ENCODE measurements at places on chromosomes 2 and 18.
A peak's percentile ranks its signal among the peaks of the same experiment; 100 is the strongest.

GRCh38 chr2:8684878-8685696 is 3.2 kb downstream of the ID2 start:
- DNase-seq, result no peak
- peaks cover 26% of the 10 kb centered on the region for H3K36me3 ChIP-seq
- peak overlapping the region; percentile 98 for H3K4me3 ChIP-seq
- peak overlapping the region; percentile 84 for H3K27ac ChIP-seq

DNA sequence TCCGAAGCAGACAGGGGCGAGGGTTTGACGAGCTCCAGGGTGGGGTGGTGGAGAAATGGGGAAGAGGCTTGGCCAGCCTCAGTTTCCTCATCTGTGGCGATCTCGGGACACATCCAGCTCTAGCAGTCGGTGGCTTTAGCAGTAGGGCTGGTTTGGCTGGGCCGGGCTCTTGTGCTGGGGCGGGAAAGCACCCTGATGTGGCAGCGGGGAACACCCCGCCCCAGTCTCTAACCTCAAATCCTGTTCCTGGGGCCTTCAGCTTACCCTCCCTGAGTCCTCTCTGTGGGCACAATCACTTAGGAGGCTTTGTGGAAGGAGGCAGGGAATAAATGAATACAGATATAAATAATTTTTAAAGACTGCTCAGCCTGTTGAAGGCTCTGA is 26.5 kb upstream of the MCFD2 start:
- H3K27ac ChIP-seq, result peak overlapping the region; percentile 96
- peaks cover 42% of the 10 kb centered on the region for H3K4me1 ChIP-seq
- H3K27me3 ChIP-seq, result no peaks in the 10 kb centered on the region
- no peaks in the 10 kb centered on the region for H3K36me3 ChIP-seq
- peak; percentile 84 for DNase-seq

DNA sequence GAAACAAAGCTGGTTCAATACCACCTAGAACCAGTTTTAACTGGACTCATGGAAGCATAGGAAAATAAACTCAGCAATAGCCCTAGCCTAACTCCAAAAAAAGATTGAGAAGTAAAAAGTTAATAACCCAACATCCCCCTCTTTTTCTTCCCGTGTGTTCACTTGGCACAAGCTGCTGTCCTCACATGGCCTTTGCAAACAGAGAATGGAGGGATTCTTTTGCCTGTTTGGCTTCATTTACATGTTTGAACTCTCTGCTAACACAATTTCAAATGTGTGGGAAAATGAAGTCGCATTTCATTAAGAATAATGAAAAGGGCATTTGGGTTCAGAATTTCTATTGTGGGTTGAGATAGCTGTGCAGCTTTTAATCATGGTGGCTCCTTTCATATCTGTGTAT is 589.2 kb upstream of the LRRTM1 start:
- no peak for DNase-seq
- H3K4me3 ChIP-seq, result no peak overlapping the region
- H3K4me1 ChIP-seq, result no peaks in the 10 kb centered on the region
- H3K27ac ChIP-seq, result no peak overlapping the region
- H3K27me3 ChIP-seq, result no peaks in the 10 kb centered on the region
- H3K36me3 ChIP-seq, result peaks cover 7% of the 10 kb centered on the region

DNA sequence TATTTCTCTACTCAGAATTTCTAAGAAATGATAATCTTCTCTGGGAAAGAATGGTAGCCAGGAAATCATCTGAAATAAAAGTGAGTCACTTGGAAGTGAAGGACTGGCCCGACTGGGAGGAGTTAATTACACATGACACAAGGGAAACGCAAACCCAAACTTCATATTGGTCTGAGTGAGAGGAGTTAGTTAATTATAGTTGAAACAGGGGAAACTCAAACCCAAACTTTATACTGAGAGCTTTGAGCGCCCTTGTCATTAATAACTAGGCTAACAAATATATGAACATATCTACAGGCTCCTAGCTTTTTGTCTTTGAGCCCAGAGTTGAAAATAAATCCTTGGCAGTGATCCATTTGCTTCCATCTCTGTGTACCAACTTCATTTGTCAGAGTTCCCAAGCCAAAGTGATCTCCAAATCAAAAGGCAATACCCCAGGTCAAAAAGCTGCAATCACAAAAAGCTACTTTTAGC is 187.8 kb upstream of the COL3A1 start:
- DNase-seq, result no peak
- H3K4me3 ChIP-seq, result no peak overlapping the region
- no peak overlapping the region for H3K27ac ChIP-seq

GRCh38 chr2:215521031-215521430 is 85.2 kb upstream of the FN1 start:
- no peak overlapping the region for H3K4me3 ChIP-seq
- no peaks in the 10 kb centered on the region for H3K36me3 ChIP-seq
- H3K4me1 ChIP-seq, result no peaks in the 10 kb centered on the region

GRCh38 chr2:20488782-20489181 is 41.9 kb downstream of the RHOB start:
- no peaks in the 10 kb centered on the region for H3K36me3 ChIP-seq
- no peak overlapping the region for H3K4me3 ChIP-seq
- no peak for DNase-seq
- no peaks in the 10 kb centered on the region for H3K4me1 ChIP-seq
- no peak overlapping the region for H3K27ac ChIP-seq

GRCh38 chr18:52339891-52340371 is at the start of gene DCC:
Gene DCC, plus strand, starts transcription at chr18:52340197. Its CDS starts 591 bp downstream, at chr18:52340788.
- H3K4me3 ChIP-seq, result no peak within 1 kb of the TSS
- no peak within 1 kb of the TSS for H3K27ac ChIP-seq
- DNase-seq, result no peak
- no peaks in the 10 kb centered on the region for H3K4me1 ChIP-seq

DNA sequence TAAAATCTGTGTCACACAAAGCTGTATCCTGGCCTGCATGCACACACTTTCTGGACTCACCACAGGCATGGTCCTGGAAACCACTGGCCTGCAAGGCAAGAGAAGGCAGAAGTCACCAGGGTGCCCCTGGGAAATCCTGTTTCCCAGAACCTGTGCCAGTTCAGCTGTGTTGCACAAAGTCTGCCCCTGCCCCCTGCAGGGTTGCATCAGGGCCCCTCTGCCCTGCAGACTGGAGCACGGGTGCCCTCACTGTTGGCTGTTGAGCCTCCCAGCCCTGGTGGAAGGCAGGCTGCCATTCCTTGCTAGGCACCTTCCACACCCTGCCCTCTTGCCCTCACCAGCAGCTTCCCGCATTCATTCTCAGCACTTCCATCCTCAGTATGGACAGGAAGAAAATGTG is 18.0 kb upstream of the TUBB6 start:
- no peak overlapping the region for H3K4me3 ChIP-seq
- H3K4me1 ChIP-seq, result no peaks in the 10 kb centered on the region
- no peaks in the 10 kb centered on the region for H3K36me3 ChIP-seq
- H3K27ac ChIP-seq, result no peak overlapping the region
- no peak for DNase-seq
- peaks cover 19% of the 10 kb centered on the region for H3K27me3 ChIP-seq

DNA sequence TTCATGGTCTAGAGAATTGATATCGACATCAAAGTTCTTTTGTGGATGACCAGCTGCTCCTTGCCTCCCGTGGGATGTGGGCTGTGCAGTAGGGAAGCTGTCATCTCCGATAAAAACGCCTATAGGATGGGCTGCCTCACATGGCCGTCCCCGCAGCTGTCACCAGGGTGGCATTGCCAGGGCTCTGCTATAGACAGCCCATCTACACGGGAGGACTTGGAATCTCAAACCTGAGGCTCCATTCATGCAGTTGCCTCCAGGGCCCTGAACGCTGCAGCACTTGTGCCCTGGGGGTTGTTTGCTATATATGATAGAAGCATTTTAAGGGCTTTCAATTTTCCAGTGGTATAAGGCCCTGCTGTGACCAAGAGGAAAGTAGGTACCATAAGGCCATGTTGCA is 183.1 kb downstream of the MYCN start:
- no peaks in the 10 kb centered on the region for H3K27me3 ChIP-seq
- no peak overlapping the region for H3K4me3 ChIP-seq
- no peaks in the 10 kb centered on the region for H3K36me3 ChIP-seq
- H3K4me1 ChIP-seq, result no peaks in the 10 kb centered on the region

- H3K36me3 ChIP-seq, result peaks cover 29% of the 10 kb centered on the region
- peaks cover 64% of the 10 kb centered on the region for H3K4me1 ChIP-seq
- H3K27me3 ChIP-seq, result no peaks in the 10 kb centered on the region
- no peak for DNase-seq
- H3K4me3 ChIP-seq, result peak overlapping the region; percentile 85
Measured at GRCh38 chr2:84906900-84907714, 1.7 kb downstream of the TMSB10 start.

- DNase-seq, result no peak
- H3K27me3 ChIP-seq, result no peaks in the 10 kb centered on the region
- H3K4me1 ChIP-seq, result no peaks in the 10 kb centered on the region
- no peak overlapping the region for H3K4me3 ChIP-seq
Measured at GRCh38 chr2:169928463-169928864, 101.2 kb downstream of the UBR3 start.

DNA sequence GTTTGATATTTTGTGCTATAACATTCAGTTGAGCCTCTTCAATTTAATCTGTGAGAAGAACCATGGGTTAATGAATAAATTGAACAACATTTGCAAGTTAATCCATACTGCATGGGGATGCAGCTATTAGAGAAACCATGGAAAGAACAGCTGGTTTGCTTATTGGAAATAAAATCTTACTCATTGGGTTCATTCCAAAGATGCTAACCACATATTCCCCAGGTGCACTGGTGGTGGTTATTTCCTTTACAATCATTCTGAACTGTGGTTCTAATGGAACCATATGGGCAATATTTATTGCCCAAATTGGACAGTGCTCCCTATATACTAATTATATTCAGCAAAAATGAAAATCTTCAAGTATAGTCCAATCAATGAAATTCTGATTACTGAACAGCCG is 1200.4 kb upstream of the CDH2 start:
- no peaks in the 10 kb centered on the region for H3K27me3 ChIP-seq
- no peak overlapping the region for H3K27ac ChIP-seq

GRCh38 chr2:241802421-241803318 is 6.3 kb upstream of the NEU4 start:
- H3K36me3 ChIP-seq, result no peaks in the 10 kb centered on the region
- H3K27ac ChIP-seq, result peak overlapping the region; percentile 27
- peaks cover 5% of the 10 kb centered on the region for H3K4me1 ChIP-seq
- no peak for DNase-seq
- H3K4me3 ChIP-seq, result peak overlapping the region; percentile 80

GRCh38 chr18:3649633-3650426 is 199.9 kb downstream of the TGIF1 start:
- DNase-seq, result no peak
- no peaks in the 10 kb centered on the region for H3K36me3 ChIP-seq
- H3K27me3 ChIP-seq, result peaks cover 6% of the 10 kb centered on the region
- H3K4me1 ChIP-seq, result peaks cover 9% of the 10 kb centered on the region
- H3K27ac ChIP-seq, result no peak overlapping the region
- no peak overlapping the region for H3K4me3 ChIP-seq

DNA sequence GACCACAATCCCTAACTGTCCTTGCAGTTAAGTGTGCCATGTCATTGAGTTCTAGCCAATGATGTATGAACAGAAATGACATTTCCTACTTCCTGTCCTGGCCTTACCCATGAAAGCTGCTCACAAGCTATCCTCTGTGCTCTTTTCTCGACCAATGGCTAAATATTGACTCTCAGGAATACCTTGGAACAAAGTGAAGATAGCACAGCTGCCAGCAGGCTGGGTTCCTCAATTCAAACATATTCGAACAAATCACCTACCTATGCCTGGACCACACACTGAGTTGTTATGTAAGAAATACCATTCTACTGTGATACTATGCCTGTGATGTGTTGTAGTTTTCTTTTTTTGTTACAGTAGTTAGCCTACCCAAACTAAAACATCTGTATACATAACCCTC is 65.1 kb downstream of the GAREM1 start:
- H3K4me1 ChIP-seq, result no peaks in the 10 kb centered on the region
- H3K4me3 ChIP-seq, result no peak overlapping the region
- DNase-seq, result no peak
- no peaks in the 10 kb centered on the region for H3K36me3 ChIP-seq

DNA sequence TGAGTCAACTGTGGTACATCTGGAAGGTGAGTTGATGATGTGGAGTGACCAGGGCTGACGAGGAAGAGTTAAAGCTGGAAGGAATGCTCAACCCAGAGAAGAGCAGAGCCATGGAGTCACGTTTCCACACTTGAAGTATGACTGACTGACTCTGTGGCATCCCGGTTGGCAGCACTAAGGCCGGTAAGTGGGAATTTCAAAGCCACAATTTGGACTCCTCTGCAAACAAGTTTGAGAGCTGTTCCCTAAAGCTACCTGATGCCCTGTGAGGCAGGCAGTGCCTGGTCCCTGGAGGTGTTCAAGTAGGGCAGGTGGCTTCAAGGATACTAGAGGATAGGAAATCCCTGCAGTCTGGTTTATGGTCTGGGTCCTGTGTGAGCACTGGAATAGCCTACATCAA is 69.3 kb upstream of the ITGB6 start:
- H3K4me3 ChIP-seq, result peak overlapping the region; percentile 80
- no peaks in the 10 kb centered on the region for H3K27me3 ChIP-seq
- no peak for DNase-seq
- H3K4me1 ChIP-seq, result peaks cover 36% of the 10 kb centered on the region
- H3K27ac ChIP-seq, result peak overlapping the region; percentile 38
- H3K36me3 ChIP-seq, result peaks cover 10% of the 10 kb centered on the region

GRCh38 chr2:91975130-91975491 is 2896.1 kb upstream of the TEKT4 start:
- no peak for DNase-seq
- no peaks in the 10 kb centered on the region for H3K27me3 ChIP-seq

DNA sequence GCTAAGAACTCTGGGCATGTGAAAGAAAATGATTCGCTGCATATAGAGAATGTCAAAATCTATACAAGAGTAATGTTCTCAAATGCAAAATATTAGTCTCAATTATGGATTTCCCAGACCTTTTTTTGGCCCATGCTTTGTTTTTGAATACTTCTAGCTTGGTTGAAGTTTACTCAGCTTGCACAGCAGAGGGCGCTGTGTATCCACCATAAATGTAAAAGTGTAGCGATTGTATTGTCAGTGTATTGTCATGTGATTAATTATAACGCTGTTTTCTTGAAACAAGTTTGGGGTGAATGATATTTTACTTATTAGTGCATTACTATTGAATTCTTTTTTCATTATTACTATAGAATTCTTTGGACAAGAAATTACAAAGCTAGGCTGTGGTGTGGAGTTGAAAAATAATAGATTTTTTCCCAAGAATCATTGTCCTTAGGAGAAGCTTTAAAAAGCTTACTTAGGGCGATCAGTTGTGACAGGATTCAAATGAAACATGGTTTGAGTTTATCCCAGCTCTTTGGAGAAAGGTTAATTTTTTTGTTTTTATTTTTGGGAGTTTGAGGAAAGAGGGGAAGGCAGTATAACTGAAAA is 98.3 kb downstream of the PIK3C3 start:
- peak; percentile 72 for DNase-seq
- H3K27me3 ChIP-seq, result no peaks in the 10 kb centered on the region
- H3K4me1 ChIP-seq, result peaks cover 4% of the 10 kb centered on the region
- peaks cover 7% of the 10 kb centered on the region for H3K36me3 ChIP-seq
- peak overlapping the region; percentile 60 for H3K27ac ChIP-seq

- H3K4me3 ChIP-seq, result no peak overlapping the region
- no peaks in the 10 kb centered on the region for H3K4me1 ChIP-seq
- H3K27ac ChIP-seq, result no peak overlapping the region
- H3K27me3 ChIP-seq, result no peaks in the 10 kb centered on the region
Measured at GRCh38 chr18:38174594-38174993, 609.0 kb upstream of the CELF4 start.
